ENCODE measurements at places on chromosomes 4 and X. TPM values are rescaled to one million over a fixed set of nuclear protein-coding genes. Genes with fewer than 3 reads are reported as not detected.

DNA sequence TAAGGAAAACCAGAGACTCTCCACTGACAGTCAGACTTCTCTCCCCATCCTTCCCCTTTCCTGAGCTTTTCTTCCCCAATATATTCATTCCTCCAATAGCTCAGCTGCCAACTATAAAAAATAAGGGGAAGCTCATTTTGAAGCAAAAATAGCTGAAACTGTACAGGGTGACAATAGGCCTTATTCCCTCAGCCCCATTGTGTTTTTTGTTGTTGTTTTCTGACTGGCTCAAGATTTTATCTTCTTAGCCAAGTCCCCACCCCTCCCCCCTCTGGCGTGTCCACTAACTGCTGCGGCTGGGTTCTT lies 26.2 kb downstream of the PRPS1 start:
- no peak for DNase-seq

- DNase-seq: no peak
Measured at GRCh38 chr4:6393544-6394475, 78.6 kb downstream of the PPP2R2C start.

DNA sequence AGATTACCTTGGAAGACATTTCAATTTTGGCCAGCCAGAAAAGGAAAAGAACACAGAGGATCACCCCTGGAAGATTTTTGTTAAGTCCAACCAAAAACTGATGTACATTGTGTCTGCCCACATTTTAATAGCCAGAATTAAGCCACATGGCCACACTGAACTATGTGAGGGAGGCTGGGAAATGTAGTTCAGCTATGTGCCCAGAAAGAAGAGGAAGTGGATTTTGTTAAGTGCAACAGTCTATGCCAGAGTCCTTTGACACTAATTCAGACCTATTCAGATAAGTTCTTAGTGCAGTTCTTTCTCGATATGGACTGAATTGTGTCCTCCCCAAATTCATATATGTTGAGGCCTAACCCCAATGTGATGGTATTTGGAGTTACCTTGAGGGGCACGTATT lies 18.4 kb downstream of the PRPS1 start:
- DNase-seq: no peak

- no peak for DNase-seq
Measured at GRCh38 chrX:101357166-101357795, 8.7 kb upstream of the TIMM8A start.

- DNase-seq: no peak
Measured at GRCh38 chr4:118335324-118335723, 17.5 kb downstream of the PRSS12 start.

DNA sequence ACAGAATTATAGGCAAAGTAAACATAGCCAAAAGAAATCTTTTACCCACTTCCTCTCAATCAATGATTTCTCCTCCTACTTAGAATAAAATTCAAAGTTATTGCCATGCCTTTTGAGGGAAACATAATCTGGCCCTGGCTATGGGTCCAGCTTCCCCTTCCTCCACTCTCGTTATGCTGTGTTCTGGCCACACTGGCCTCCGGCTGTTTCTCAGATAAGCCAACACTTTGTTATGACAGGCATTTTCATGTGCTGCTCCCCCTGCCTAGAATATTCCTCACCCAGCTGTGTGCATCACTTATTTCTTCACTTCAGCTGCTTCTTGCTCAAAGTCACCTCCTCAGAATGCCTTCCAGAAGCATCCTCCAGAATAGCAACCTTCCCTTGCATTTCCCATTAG lies 386.6 kb upstream of the AADAT start:
- no peak for DNase-seq

DNA sequence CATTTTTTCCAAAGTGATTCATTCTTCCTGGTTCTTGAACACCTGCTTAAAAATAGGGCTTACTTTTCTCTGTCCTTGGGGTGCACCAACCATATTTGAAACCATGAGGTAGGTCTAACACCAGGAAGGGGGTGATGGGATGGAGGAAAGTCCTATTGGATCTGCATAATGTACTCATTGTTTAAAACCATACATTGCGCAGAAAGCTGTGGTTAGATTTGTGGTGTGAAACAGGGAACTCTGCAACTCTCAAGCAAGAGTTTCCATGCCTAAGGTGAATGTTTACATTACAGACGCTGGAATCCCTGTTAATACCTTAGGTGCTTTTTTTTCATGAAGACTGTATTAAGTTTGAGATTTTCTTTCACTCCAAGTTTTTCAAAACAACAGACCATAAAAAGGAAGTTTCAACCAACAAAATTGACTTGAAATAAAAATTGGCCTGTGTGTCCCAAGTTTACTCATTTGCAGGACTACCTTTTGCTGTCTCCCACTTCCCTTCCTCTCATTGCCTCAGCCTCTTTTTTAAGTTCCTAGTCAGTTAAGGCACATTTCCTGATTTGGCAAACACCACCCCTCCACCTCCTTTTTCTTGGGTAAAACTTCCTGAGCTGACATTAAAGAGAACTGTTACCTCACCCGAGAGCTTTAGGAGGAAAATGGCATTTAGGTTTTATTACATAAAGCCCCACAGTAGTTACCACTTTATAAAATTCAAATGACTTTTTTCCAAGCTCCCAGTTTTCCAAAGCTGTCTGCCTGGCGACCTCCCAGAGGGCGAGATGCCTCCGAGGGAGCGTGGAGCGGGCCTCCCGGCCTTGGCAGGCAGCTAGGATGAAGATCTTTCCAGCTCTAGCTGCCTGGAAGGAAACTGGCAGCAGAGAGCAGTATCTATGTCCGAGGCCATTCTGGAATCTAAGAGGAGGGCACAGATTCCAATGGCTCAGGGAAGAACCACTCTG lies 47.9 kb upstream of the RBPJ start:
- no peak for DNase-seq

DNA sequence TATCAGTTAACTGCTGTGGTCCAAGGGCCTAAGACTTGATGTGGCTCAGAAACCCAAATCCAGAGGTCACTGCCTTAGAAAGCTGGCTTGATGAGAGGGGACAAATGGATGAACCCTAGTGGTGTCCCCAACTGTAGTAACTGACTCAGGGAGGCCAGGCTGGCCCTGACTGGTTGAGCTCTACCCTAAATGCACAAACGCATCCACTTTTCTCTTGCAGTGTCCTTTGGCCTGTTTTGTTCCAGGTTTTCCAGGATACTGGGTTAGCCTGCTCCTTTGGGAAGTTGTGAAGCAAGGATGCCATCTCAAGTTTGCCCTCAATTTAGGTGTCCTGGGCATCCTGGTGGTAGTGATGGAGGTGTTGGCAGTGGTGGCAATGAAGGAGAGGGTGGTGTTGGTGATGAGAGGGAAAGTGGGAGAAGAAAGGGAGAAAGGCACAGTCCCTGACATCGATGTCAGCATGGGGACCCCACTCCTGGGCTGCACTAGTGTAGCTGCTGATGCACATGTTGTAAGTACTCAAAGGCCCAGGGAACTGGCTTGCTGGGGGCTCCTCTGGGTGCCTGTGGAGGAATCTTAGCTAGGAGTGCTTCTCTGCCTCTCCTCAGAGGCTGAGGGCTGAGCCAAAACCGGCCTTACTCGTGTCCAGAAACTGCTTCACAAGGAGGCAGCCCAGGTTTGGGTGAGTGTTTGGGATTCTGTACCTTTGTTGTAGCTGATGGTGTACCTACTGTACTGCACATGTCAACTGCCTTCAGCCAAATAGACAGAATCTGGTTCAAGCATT lies 2.9 kb upstream of the HAND2 start:
- no peak for DNase-seq

DNA sequence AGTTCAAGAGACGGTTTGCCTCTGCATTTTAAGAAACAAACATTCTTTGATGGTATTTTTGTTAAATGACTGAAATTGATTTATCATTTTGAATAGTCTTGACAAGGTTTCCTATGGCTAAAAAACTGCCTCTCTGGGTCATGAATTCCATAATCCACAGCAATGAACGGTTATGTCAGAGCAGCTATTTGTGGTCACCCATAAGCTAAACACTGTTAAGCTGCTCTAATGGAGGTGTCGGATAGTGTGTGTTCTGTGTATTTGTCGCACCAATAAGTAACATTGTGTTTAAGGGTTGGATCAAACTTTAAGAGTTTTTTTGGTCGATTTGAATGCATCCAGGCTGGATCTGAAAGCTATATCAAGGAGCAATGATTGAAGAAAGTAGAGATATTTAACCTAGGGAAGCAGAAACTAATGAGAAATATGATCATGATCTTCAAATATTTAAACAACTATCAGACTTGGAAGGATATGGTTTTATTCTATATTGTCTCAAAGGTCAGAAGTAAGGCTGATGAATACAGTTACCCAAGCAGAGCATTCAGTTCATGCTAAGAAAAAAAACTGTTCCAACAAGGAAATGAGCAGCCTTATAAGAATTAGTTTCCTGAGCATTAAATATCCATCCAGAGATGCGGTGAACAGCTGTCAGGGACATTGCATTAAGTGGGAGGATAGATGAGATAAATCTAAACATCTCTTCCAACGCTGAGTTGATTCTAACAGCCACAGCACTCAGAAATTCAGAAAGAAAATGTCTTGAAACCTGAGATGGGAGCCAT lies 232.3 kb upstream of the RPS6KA3 start:
- no peak for DNase-seq

GRCh38 chrX:41722214-41722613 lies 1.8 kb upstream of the GPR82 start:
- DNase-seq: no peak

GRCh38 chr4:149005191-149005590 lies 563.0 kb upstream of the NR3C2 start:
- DNase-seq: no peak

- DNase-seq: no peak
Measured at GRCh38 chr4:14865804-14866203, 136.5 kb upstream of the CPEB2 start.

GRCh38 chr4:47791965-47792364 lies 45.9 kb downstream of the CORIN start:
- DNase-seq: no peak

DNA sequence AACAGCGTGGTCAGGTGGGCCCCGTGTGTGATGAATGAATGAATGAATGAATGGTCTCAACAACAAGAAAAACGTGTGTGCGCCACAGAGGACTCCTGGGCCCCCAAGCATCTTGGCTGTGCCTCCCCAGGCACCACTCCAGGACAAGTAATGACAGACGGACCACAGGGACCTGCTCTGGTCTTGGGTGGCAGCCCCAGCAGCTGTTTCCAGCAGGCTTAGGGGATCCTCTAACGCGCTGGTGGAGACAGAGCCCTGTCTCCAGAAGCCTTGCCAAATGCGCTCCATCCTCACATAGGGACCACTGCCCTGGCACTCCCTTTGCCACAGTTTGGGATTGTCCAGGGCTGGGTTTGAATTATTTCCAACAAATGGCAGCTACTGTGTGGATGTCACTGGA lies 39.1 kb downstream of the PSAPL1 start:
- DNase-seq: no peak

DNA sequence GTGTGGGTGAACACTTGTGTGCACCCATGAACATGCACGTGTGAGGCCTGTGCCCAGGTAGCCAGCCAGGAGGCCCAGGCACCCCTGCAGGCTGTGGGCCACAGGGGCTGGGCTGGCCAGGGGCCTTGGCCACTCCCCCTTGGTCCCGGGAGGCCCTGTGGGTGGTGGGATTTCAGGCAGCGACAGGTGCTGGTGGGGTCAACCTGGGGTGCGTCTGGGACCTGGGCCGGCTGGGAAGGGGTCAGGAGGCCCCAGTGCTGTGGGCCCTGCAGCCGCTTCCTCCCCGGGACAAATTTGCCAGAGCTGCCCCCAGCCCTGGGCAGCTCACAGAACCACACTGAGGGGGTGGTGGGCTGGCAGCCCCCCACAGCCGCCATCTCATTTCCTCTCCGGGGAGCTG lies 7.9 kb downstream of the FGFRL1 start:
- DNase-seq: no peak

DNA sequence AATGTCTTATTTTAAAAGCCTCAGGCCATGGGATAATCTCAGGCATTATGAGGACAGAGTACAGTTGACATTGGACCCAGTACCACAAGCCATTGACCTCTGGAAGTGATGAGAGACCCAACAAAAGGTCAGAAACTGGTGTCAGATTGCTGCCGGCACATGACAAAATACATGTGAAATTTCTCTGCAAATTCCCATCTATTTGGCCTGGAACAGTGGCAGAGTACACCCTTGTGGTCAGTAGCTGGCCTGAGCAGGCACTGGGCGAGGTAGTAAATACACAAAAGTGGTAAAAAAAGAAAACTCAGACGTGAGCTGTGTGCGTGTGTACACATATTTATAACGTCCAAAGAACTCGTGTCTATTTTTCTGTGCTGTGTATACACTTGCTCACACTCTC lies 155.5 kb downstream of the DHX15 start:
- DNase-seq: no peak

DNA sequence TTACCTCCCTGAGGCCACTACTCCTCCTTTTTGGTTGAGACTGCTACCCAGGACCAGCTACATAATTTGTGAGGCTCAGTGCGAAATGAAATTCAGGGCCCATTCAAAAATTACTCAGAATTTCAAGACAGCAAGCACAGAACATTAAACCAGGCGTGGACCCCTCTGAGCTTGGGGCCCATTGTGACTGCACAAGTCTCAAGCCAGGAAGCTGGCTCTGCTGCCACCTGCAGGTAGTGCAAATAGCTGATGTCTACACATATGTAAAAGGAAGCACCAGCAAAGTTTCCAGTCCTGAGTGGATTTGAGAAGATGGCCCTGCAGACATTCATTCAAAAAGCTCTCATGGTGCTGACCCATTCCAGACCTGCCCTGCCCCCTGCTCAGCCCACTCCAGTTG lies 213.4 kb upstream of the LNX1 start:
- DNase-seq: no peak

GRCh38 chr4:84319124-84319523 lies 180.0 kb downstream of the NKX6-1 start:
- no peak for DNase-seq

DNA sequence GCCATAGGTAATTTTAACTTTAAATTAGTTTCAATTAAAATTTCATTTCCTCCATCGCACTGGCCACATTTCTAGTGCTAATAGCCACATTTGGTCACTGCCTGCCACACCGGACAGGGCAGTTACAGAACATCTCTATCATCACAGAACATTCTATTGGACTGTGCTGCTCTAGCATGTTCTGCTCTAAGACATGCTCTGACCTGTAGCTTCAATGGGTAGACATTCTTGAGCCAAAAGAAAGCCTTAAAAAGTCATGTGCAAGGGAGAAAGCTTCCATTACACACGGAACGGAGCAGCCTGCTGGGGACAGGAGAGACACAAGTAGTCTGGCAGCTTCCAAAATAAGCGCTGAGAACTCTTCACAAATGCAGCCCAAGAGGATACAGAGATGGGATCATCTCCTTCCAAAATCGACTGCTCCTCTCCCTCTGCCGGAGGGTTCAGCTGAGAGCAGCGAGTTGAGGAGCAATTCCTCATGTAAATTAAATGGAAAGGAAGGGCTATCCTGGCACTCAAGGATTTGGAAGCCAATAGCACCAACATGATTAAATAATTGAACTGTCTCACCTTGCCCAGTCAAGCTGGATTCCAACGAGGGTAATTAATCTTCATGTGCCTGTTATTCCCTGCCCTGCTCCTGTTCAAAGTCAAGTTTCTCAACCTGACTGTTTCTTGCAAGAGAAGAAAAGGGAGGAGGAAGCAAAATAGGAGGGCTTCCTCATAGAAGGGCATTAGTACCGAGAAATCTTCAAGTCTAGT lies 336.4 kb upstream of the NOCT start:
- no peak for DNase-seq

The HS3ST1 gene
- 3.0 TPM for total RNA-seq

The LAP3 gene
- total RNA-seq: 93.7 TPM

The CXCL13 gene
- total RNA-seq: 1.7 TPM

The IL13RA2 gene
- total RNA-seq: 3.8 TPM

The GPR173 gene
- total RNA-seq: 5.6 TPM
